Small intestine (tissue), 16 donors: ENCODE measurements at places on chromosomes 11 and 22.

DNA sequence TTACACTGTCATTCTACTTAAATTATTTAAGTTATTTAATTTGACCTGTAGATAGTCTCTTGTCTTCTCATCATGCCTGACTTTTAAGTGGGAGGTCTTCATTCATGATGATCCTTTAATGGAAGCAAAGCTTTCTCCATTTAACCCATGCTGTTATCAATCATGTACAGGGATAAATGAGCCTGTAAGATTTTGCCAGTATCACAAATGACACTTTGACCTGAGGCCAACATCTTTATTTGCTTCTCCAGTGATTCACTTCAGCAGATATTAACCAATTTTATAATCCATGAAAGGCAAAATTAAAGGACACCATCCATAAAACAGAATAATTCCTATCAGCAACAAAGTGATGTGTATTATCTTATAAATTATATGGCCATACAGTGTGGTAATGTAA lies 7.7 kb downstream of the CCDC73 start:
- no peak for DNase-seq

- no peak for DNase-seq
These were observed 680.3 kb downstream of the NTM start for GRCh38 chr11:132050577-132051165.

DNA sequence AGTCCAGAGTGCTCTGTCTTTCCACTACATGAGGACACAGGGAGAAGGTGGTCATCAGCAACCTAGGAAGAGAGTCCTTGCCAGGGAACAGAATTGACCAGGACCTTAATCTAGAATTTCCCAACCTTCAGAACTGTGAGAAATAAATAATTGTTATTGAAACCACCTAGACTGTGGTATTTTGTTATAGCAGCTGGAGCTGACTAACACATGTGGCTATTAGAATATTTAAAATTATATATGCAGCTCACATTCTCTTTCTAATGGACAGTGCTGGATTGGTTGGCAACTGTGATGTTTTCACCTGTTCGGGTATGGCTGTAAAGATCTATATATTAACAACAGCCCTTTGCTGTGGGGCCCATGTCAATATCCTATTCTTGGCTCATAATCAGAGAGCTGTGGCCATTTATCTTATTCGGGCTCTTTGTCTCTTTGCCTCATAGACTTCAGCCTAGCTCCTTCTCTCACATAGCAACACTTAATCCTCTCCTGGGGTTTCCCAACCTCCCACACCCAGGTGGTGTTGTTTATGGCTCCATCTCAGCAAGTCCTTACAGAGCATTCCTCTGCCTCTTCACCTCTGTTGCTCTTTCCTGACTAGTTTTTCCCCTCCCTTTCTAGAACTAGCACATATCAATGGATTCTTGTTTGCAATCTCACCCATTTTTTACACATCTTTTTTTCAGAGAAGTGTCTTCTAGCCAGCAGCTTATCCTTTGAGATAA lies 46.4 kb upstream of the AMOTL1 start:
- DNase-seq, result no peak

GRCh38 chr11:111370270-111370901 lies 8.7 kb downstream of the POU2AF1 start:
- DNase-seq, result no peak

DNA sequence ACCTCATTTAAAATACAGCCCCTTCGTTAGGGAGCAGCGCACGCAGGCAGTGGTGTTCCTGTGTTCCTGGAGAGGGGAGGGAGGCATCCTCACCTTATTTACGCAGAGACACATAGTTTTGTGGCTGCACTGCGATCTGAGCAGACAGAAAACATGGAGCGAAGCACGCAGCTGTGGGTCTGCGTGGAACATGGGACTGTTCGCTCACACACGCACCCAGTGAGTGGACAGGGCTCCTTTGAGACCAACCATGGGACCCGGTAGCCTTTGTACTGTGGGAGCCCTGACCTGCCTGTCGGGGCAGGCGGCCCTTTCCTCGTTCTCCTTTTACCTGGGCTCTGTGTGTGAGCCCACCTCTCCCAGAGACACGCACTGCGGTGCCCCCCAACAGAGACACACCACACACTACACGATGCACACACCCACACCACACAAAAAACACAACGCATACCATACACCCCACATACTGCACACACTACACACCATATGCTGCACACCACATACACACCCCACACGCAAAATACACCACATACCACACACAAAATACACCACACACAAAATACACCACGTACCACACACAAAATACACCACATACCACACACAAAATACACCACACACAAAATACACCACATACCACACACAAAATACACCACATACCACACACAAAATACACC lies 1245.7 kb downstream of the BRD1 start:
- DNase-seq, result no peak

DNA sequence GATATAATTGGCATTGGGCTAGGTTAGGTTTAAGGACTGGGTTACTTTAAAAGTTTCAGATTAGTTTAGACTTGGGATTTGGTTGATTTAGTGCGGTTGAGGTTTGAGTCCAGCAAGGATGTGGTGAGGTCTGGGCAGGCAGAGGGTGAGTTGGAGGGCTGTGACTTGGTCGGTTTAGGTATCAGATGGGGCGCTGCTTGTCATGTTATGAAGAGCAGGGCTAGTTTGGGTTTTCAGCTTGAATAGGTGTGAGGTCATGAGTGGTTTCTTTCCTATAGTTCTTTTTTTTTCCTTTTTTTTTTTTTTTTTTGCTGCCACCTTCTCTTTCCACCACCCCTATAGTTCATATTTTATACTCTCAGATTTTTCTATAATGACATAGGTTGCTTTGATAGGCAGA lies 4.8 kb downstream of the CLCF1 start:
- no peak for DNase-seq

DNA sequence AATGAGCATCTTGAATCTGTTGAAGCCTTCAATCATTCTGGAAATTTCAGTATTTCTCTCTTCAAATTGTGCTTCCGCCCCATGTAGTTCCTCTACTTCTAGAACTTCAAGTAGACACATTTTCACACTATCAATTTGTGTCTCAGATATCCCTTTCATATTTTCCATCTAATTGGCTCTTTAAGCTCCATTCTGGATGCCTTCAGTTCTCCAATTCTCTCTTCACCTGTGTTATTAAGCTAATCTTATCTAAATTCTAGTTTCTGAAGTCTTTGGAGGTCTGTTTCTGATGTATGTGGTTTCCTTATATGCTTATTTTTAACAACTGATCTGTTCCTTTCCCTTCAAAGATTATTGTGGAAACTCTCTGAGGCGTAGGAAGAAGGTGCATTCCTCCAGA lies 36.3 kb downstream of the CSTF3 start:
- no peak for DNase-seq
